Activated naive CD4-positive, alpha-beta T cell treated with anti-CD3 and anti-CD28 coated beads for 36 hours (primary cell): ENCODE measurements at places on chromosomes 6 and 20.

DNA sequence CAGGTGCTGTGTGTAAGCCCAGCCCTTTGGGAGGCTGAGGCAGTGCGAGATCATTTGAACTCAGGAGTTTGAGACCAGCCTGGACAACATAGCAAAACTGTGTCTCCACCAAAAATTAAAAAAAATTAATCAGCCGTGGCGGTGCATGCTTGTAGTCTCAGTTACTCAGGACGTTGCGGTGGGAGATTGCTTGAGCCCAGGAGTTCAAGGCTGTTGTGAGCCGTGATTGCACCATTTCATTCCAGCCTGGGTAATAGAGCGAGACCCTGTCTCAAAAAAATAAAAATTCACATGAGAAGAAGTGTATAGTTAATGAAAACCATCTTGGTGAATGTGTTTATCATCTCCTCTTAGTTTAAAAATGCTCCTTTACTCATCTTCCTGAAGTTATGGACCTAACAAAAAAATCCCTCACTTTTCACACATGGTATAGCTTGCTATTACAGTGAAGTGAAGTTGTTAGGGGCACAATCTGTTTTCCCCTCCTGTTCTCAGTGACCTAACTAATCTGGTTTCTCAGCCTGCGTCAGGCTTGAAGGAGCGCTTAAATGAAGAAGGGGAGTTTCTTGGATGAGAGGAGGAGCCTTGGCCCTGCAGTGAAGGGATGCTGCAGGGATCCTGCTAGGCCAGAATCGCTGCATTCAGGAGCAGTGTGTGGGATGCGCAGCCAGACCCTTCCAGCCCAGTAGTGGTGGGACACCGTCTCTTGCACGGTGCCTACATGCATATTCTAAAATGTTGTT, 45.3 kb downstream of the JARID2 start:
- DNase-seq = no peak

DNA sequence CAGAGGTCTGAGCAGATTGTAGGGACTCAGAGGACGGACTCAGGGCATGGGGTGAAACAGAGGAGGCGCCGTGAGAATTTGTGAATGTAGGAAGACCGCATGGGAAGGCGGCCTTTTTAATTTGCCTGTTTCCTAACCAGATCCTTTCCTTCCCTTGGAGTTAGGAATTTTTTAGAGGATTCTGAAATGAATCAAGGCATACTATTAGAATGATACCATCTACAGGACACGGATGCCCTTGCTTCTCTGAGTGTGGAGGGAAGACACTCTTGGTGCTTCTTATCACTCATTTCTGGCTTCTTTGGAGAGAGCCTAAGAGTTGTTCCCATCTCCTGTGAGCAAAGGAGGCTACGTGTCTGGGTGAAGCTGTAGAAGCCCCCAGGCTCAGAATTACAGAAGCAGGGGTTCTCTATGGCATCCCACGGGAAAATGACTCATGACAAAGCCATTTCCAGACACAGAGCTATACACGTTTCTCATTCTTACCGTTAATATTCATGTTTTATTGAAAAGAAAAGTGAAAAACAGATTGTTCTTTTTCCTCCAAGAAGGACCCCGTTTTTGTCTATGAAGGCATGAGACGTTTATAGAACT, 148.5 kb downstream of the EDN3 start:
- DNase-seq = no peak

DNA sequence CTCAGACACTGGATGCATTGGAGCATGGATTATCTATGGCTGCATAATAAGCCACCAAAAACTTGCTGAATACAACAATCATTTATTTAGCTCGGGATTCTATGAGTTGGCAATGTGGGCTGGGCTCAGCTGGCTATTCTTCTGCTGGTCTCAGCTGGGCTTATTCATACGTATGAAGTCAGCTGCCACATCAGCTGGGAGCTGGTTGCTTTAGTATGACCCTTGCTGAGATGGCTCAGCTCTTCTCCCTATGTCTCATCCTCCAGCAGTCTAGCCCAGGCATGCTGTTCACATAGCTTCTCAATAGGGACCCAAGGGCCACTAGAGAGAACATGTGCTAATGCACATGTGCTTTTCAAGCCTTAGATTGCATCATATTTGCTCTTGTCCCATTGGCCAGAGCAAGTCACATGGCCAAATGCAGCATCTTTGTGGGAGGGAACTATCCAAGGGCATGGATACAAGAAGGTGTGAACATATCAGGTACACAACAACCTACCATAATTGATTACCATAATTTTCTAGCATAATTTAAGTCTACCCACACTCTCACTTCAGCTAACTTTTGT, 444.6 kb downstream of the KIF16B start:
- DNase-seq = no peak

DNA sequence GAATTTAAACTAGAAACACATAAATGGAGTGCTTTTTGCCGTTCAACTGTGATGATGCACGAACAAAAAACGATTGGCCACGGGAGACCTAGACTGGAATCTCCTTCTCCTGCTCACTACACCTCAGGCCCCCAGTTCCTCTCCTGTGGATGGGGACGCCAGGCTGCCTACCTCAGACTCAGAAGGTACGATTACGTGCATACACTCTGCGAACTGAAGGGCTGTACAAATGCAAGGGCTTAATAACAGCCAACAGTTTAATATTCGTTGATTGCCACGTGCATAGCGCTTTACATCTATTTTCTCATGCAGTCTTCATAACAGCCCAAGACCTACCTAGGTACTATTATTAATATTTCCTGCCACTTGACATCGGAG, 495 bp upstream of the ARMC2 start:
- no peak for DNase-seq
